Activated T-cell treated with anti-CD3 and anti-CD28 coated beads for 1 hour (primary cell): ENCODE measurements at places on chromosomes 12 and 14.

GRCh38 chr14:106021832-106022231 is 495.4 kb downstream of the TMEM121 start:
- no peak for DNase-seq

DNA sequence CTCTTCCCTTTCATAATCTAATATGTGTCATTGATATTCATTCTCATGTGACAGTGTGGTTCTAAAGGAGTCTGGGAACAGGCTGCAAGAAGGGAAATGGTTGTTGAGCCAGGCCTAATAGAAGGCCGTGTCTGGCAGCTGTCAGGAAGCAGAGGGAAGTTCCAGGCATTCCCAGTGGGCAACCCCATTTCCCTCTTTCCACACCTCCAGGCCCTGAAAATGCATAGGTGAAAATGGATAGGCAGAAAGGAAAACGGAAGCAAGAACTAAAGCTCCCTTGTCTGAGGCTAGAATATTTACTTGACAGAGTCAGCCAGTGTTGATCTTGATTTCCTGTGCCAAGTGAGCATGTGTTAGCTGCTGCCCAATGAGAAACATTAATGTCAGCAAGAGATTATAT is 97.7 kb downstream of the PPM1A start:
- DNase-seq, result no peak

GRCh38 chr12:25249931-25250738 is 594 bp downstream of the KRAS start:
- peak; percentile 9 for DNase-seq

- DNase-seq, result no peak
Measured at GRCh38 chr14:99556134-99556791, 47.7 kb downstream of the CCDC85C start.

- peak; percentile 44 for DNase-seq
Measured at GRCh38 chr12:101697197-101697929, at the start of gene CHPT1. Gene CHPT1 (plus strand): TSS chr12:101697640. CDS start chr12:101697862, 222 bp downstream.

DNA sequence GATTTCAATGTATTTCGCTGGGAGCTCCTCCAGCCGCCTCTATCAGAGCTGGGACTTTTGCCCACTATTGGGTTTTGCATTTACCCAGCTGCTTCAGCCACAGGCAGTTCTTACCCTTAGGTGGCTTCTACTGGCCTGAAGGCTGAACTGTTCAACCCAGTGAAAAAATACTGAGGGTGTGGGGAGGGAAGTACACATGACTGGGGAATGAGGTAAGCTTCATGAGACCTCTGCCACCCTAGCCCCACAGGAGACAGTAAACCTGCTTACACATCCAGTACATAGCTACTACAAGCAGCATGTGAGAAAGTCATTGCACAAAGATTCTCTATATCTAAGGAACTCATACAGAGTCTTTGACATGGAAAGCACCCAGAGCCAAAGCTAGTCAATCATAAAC is 411.1 kb downstream of the SYT1 start:
- DNase-seq, result no peak
